Activated T-cell treated with anti-CD3 and anti-CD28 coated beads for 1 hour (primary cell): ENCODE measurements at places on chromosomes 2 and 18.

DNA sequence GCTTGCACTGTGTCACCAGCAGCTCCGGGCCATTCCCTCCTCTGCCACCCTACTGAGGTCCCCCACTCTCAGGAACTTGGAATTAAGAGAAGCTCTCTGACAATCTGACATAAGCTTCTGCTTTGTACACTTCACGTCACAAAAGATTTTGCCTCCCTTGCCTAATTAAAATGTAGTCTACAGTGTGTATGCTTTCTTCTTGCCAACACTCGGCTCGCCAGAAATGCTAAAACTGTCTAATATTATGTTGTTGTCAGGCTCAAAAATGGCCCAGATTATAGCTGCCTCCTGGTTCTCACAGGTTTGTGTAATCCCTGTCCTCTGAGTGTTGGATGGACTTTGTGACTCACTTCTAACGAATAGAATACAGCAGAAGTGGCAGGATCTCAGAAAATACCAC, 474.7 kb downstream of the MBD2 start:
- DNase-seq = no peak

GRCh38 chr18:36354989-36355388, 57.5 kb downstream of the FHOD3 start:
- DNase-seq = no peak

DNA sequence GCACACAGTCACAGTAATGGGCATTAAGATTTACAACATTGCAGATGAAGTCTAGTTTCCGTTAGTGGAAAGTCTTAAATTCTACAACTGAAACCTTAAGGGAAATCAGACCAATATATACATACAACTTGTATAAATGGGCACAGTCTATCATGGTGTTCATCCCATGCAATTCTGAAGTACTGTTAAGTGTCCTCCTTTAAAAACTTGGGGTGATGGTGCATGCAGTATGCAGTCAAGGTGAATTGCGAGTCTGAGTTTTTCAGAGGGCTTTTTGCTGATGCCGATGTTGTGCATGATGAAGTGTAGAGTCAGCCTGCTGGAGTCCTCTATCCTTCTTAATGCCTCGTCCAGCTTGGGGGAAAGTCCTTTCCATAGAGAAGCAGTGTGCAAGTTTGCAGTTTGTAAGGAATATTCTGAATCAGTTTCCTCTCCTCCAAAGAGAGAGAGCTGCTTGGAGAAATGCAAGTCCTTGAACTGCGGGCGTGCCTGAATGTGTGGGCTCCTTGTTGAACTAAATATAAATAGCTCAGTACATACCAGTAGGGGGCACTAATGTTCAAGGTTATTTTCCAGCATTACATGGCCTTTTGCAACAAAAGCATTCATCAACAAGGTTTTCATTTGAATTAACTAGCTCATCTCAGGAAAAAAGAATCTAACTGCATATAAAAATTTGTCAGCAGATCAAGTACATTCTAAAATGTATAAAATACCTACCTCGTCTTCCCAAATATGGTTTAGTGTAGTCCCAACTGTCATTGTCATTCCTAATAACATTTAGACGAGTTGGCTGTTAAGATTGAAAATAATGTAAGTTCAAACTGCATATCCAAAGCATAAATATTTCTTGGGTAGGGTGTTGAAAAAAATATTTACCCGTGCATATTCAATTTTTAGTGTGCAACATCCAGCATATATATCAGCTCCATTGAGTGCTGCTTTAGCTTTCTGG, 21.3 kb downstream of the HNRNPLL start:
- DNase-seq = peak; percentile 31

GRCh38 chr2:142687075-142687474, 190.4 kb upstream of the KYNU start:
- DNase-seq = no peak

DNA sequence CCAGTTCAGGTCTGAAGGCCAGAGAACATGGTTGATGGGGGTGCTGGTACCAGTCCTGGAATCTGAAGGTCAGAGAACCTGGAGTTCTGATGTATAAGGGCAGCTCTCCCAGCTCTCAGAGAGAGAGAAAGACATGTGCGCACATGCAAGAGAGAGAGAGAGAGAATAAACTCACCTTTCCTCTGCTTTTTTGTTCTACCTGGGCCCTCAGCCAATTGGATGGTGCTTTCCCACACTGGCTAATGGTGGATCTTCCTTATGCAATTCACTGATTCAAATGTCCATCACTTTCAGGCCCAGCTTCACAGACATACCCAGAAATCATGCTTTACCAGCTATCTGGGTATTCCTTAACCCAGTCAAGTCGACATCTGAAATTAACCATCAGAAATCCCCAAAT, 377.7 kb upstream of the MEX3C start:
- DNase-seq = no peak
